ENCODE measurements at places on chromosomes 1 and 21.
A peak's percentile ranks its signal among the peaks of the same experiment; 100 is the strongest.

DNA sequence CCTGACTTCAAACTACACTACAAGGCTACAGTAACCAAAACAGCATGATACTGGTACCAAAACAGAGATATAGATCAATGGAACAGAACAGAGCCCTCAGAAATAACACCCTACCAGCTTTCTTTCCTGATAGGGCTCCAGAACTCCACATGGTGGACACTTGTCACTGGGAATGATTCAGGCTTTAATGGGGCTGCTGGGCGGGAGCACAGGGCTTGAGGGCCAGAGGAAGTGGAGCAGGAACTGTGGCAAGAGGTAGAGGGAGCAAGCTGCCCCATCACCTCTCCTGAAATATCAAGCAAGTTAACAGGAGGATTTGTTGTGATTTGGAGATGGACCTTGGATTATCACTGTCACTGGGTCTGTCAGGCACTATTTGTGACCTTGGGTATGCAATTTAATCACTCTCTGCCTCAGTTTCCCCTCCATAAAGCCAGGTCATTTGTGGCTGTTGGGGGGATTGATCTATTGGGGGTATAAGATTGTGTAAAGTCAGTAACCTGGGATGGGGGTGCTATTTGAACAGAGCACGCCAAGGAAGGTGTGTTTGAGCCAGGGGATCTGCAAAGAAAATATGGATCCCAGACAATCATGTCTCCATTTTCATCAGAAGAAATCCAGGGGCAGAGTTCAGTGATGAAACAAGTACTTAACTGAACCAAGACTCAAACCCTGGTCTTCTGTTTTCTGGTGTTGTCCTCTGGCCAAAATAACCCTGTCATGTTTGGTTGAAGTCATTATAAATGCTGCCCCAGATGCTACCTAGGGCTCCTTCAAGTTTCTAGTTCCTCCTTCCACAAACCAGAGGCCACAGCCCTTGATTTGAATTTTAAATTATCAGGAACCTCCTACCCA, 25.2 kb downstream of the ETS2 start:
- no peak for DNase-seq

DNA sequence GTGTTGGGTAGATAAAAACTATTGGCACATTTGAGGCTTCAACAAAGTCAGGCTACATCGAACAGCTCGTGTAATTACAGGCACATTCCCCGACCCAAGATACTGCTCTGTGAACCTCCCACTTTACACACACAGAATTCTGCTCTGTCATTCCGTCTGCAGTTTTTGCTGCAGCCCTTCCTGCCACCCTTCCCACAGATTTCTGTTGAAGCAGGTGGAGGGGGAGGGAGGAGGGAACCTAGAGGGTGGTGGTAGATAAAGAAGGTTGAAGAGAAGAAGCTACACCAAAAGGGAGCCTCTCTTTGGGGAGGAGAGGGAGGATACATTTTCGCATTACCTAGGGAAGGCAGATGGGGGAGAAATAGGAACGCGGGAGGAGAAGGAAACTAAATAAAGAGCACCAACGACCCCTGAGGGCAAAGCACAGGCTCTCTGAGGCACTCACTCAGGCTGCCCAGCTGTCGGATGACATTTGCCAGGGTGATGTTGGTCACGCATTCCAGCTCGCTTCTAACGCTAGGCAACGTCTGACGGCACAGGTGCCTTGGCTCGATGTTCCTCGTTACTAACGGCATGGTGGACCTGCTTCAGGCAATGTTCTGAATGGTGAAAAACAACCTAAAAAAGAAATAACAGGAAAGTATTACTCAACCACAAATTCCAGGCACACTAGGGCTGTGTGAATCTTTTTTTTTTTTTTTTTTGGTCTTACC, 36.0 kb downstream of the GPR3 start:
- DNase-seq: no peak

DNA sequence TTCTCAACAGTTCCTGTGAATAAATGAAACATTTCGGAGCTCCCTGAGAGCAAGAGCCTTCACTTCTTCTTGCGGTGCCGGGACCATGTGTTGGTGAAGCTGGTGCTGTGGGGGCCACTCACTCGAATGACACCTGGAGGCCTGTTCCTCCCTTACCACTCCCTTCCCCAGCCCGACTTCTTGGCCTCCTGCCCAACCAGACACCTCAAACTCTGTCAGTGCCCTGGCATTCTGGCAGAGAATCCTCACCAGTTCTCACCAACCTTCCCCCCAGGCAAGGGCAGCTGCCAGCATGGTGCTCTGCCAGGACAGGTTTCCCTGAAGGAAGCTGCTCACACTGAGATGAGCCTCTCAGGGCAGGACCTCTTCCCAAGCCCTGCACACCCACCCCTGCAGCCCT, 68.3 kb downstream of the MPZL1 start:
- DNase-seq: no peak

DNA sequence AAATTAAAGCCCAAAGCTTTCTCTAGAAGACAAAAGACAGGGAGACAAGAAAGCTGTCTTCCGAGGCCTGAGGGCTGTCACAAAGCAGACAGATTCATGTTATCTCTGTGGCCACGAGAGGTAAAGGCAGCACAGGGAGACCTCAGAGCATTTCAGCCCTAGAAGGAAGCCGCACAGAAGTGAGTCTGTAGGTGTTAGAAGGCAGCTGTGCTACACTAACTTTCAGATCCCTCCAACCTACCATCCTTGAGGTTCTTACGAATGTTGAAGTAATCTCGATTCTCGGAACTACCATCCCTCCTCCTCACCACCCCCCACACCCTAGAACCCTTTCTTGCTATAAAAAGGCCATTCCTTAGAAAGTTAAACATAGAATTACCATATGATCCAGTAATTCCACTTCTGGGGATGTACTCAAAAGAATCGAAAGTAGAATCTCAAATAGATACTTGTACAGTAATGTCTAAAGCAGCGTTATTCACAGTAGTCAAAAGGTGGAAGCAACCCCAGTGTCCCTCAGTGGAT, 21.5 kb upstream of the LYST start:
- peak; percentile 67 for DNase-seq

- no peak for DNase-seq
These were observed 96.7 kb downstream of the PSMG1 start for GRCh38 chr21:39086547-39086946.

GRCh38 chr1:161420763-161421455, 53.2 kb upstream of the CFAP126 start:
- DNase-seq: no peak

Data from stimulated activated CD8-positive, alpha-beta memory T cell treated with anti-CD3 and anti-CD28 coated beads, Interleukin-4, amount 100 ng/mL, for 48 hours (primary cell).